ENCODE measurements at places on chromosomes 3 and 15.

DNA sequence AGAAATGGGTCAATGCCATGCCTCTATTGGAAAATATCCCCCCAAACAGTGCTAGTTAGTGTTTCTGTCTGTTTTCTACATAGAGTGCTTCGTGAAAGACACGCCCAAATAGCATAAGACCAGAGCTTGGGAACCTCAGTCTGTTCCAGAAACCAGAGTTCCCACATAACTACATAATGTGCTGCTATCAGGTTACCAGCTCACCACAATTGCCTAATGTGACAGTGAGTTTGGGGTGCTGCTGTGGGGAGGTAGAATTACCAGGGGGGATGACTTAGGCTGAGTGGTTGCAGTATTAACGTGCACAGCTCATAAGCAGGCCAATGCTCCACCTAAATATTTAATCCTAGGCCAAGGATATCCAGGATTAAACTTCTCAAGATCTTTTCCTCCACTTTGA lies 39.2 kb downstream of the DUT start:
- DNase-seq: no peak

DNA sequence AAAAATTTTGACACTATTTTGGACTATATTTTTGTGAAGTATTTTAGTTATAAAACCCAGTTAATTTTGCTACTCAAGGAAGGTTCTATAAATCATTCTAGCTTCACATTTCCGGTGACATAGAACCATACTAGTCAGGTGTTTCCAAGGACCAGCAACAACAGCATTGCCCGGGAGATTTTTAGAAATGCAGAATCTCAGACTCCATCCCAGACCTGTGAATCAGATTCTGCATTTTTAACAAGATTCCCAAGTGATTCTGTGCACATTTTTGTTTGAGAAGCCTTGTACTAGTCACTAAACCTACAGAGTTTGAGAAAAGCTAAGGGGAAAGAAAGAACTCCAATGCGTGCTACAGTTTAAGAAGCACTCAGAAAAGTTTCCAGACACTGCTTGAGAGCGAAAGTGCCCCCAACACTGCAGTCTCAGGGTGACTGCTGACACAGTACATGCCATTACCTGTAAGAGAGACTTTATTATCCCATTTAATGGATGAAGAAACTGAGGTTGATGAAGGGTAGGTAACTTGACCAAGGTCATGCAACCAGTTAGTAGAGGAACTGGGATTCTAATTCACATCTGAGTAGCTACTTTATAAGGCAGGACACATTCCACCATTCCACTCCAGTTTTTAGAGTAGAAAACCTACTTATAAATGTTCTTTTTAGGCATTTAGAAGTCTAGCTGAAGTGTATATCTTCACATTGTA lies 49.7 kb upstream of the USP3 start:
- DNase-seq: no peak

GRCh38 chr3:123294296-123294938 lies 92.7 kb downstream of the SEC22A start:
- no peak for DNase-seq

- no peak for DNase-seq
Observed at GRCh38 chr3:117084739-117085270, 375.2 kb downstream of the TUSC7 start.

GRCh38 chr15:68517285-68517761 lies 61.5 kb upstream of the CORO2B start:
- DNase-seq: no peak

DNA sequence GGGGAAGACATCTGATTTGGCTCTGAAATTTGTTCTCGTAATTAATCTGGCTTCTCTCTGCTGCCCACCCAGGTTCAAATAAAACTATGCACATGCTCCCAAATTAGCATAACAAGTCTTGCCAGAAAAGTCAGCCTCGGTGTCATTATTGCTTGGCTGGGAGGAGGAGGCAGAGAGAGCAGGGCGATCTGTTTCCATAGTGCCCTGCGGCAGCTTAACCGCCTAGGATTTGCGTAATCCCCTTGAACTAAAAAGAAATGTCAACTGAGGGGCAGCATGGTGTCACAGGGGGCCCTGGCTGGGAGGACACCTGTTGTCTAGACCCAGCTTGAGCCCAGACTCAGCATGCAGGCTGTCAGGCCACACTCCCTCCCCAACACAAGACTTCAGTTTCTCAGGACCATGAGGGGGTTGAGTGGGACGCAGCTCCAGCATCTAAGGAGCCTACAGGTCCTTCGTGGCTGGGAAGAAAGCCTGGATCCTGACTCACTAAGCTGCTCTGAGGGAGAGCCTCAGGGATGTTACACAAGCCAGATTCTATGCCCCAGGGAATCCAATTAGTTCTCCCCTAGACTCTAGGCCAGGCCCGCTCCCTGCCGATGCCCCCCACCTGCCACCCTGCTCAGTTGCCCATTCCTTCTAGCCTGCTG lies 17.3 kb downstream of the MRPS11 start:
- peak; percentile 70 for DNase-seq

- no peak for DNase-seq
Observed at GRCh38 chr3:50146316-50146901, 8.7 kb upstream of the SEMA3F start.

- DNase-seq: no peak
Observed at GRCh38 chr3:121592856-121593702, at the start of gene FBXO40. Gene FBXO40, plus strand, starts transcription at chr3:121593379. Its CDS starts 27,197 bp downstream, at chr3:121620576.
